IPS-NIHi11 (cell line): ENCODE measurements at places on chromosomes 2 and 18.

DNA sequence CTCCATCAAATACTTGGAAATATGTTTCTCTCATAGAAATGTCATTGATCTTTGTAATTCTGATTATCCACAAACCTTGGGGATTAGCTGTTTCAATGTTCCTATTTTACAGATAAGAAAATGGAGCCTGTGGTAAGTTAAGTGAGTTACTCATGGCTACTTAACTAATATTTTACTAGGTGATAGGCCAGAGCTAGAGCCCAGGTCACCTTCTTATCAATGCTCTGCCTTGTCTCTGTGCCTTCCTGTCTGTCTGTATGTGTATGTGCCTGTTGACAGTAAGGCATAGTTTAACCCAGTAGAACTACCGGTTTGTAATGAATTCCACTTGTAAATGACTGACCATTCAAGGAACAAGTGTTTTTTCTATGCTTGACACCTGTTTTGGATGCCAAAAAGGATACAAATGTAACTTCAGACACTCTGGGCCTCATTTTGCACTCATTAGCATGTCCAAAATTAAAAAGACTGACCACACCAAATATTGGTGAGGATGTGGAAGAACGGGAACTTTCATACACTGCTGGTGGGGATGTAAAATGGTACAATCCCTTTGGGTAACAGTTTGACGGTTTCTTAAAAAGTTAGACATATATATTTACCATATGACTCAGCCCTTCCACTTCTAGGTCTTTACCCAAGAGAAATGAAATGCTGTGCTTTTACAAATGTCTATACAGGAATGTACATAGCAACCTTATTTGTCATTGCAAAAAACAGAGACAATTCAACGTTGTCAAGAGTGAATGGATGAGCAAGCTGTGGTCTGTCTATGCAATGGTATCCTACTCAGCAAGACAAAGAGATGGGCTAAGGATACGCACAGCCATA lies 19.6 kb upstream of the IL1A start:
- DNase-seq, result no peak

GRCh38 chr2:239157269-239157668 lies 243.6 kb downstream of the HDAC4 start:
- DNase-seq, result no peak

- DNase-seq, result no peak
Measured at GRCh38 chr2:132383956-132384355, 32.6 kb upstream of the GPR39 start.

GRCh38 chr2:696999-697627 lies 19.9 kb upstream of the TMEM18 start:
- no peak for DNase-seq

DNA sequence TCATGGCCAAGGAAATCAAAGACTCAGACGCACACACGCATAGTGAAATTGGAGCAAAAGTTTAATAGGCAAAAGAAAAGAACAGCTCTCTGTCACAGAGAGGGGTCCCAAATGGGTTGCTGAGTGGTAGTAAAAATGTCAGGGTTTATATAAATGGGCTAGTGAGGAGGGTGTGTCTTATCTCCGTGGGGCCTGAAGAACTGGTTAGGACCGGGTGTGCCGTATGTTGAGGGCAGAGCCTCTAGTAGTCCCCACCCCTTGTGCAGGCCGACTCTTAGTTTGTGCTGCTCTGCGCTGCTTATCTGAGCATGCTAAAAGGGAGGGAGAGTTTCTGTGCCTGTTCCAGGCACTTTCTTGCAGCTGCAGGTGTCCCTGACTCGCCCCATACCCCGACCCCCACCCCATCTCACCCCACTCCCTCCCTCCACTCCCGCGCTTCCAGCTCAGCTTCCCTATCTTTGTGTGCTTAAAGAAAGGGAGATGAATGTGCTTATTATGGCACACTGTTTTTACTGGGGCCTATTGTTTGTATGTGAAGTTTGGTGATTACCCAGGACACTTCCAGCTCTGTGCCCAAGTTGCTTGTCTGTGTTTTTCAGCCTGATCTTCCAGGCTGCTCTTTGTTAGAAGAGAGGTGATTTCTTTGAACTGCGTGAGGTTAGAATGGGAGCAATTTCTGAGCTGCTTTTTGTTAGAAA lies 167.4 kb downstream of the SPAG16 start:
- DNase-seq, result peak; percentile 12

DNA sequence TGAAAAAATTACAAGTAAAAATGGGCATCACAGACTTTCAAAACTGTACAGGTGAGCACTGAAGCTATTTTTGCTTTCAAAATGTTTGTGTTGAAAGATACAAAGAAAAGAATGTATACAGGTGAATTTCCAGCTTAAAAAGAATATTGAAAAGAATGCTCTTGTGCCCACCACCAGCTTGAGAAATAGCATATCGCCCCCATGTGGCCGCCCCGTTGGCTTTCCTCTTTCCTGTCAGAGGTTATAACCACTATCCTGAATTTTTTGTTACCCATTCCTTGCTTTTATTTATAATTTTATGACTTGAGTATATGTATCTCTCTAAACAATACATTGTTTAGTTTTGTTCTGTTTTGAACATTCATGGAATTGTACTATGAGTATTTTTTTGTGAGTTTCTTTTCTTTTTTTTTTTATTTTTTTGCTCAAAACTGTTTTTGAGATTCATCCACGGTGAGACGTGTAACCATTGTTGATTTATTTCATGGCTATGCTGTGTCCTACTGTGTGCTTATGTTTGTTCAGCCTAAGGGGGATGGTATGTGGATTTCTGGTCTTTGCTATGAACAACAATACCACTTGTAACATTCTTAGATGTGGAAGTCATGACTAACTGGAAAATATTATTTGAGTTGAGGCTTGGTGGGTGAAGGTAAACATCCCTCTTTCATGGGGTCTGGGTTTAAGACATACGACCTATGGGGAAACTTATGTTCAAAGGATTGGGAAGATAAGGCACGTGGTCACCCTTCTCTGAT lies 11.6 kb downstream of the TRPM8 start:
- peak; percentile 59 for DNase-seq

- no peak for DNase-seq
Measured at GRCh38 chr2:236633219-236633570, 63.6 kb downstream of the ACKR3 start.

- DNase-seq, result no peak
Measured at GRCh38 chr2:85435981-85436835, 17.7 kb downstream of the SH2D6 start.

DNA sequence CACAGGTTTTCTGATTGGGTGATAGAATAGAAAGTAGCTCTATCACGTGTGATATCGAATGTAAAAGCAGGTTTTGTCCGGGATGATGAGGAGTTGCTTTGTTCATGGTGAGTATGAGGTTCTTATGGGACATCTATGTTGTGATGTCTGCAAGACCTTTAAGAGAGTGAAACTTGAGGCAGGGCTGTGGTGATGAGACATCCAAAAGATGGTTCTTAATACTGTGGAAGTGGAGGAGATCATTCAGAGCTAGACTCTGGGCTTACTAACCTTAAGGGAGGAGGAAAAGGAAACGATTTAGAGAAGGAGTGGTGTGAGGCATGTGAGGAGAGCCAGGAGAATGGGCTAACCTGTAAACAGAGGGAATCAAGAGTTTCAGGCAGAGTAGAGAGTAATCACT lies 92.0 kb downstream of the WDR7 start:
- DNase-seq, result no peak

GRCh38 chr2:209817844-209818271 lies 46.2 kb downstream of the UNC80 start:
- DNase-seq, result peak; percentile 71

- peak; percentile 15 for DNase-seq
Measured at GRCh38 chr2:51597086-51597485, 565.2 kb upstream of the NRXN1 start.
